CD8-positive, alpha-beta memory T cell (primary cell): ENCODE measurements at places on chromosomes 1 and 21.

DNA sequence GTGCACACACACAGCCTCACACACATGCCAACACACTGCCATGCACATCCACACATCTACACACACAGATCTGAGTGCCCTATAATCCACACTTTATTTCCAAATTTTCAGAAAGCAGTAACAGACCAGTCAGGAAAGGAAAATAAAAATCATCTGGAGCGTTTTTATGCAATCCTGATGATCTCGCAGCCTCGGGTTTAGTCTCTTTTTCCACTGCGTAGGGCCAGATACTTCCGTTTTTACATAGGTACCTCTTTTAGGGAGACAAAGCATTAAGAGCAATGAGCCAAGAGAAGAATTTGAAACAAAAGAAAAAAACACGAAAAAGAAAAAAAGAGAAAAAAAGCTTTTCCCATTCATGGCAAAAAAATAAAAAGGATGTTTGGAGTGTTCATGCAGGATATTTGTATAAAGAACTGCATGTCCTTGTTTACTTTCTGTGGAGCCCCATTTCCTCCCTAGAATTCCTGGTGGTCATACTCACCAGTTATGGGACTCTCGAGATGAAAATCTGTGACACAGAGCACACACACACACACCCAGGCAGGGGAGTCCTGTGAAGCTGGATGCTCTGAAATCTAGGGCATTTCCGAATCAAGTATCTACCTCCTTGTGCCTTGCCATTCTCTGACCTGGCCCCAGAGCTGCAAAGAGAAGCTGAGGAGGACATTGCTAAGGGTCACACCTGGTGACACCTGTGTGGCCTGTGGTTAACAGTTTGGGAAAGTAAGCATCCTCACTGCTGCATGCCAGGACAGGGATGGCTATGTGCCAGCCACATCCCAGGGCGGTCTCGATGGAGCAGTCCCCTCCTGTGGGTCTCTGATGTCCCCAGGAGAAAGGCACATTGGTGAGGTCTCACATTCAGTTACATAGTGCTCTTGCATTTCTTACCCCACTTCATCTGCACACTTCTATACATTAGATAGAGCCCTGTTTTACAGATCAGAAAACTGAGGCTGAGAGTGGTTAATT is 83.6 kb downstream of the RUNX1 start:
- no peak for DNase-seq

GRCh38 chr1:182707122-182707521 is 22.7 kb upstream of the RGS8 start:
- no peak for DNase-seq

- DNase-seq = no peak
Measured at GRCh38 chr1:21035794-21036193, 140.9 kb downstream of the EIF4G3 start.

- no peak for DNase-seq
Measured at GRCh38 chr1:243411472-243411871, 155.6 kb downstream of the SDCCAG8 start.

DNA sequence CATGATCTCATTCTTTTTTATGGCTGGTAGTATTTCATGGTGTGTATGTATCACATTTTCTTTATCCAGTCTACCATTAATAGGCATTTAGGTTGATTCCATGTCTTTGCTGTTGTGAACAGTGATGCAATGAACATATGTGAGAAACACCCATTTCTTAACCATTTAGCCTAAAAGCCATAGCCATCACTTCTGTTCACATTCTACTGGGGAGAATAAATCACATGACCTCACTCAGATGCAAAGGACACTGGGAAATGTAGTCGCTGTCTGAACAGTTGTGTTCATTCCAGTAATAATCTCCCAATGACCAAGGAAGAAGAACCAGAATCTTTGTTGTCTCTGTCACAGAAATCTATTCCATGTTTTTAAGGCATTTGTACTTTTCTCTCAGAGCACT is 15.1 kb upstream of the PLA2G2E start:
- no peak for DNase-seq
